ENCODE measurements at places on chromosomes 13 and 19. TPM values are rescaled to one million over a fixed set of nuclear protein-coding genes. Genes with fewer than 3 reads are reported as not detected.
A peak's percentile ranks its signal among the peaks of the same experiment; 100 is the strongest.

KLK3 gene
- not detected for total RNA-seq

DNA sequence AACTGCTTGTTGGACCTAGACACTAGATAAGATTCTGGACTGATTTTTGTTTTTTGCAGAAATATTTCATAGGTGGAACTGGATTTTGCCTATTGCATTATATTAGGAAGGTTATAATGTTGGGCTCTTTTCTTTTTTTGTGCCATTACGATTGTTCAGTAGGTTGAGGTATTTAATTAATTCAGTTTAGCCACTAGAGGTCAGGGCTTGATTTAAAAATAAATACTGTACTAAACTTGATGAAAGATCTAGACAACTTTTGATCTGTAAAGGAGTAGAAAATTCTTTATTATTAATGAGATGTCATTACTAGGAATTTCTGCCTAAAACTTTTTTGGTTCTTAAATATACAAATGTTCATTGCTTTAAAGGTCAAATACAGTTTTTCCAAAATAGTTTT is 15.2 kb upstream of the SUPT20H start:
- no peak overlapping the region for H3K27ac ChIP-seq
- no peaks in the 10 kb centered on the region for H3K36me3 ChIP-seq
- H3K4me3 ChIP-seq, result no peak overlapping the region
- DNase-seq, result no peak
- peaks cover 13% of the 10 kb centered on the region for H3K27me3 ChIP-seq
- no peaks in the 10 kb centered on the region for H3K4me1 ChIP-seq

DNA sequence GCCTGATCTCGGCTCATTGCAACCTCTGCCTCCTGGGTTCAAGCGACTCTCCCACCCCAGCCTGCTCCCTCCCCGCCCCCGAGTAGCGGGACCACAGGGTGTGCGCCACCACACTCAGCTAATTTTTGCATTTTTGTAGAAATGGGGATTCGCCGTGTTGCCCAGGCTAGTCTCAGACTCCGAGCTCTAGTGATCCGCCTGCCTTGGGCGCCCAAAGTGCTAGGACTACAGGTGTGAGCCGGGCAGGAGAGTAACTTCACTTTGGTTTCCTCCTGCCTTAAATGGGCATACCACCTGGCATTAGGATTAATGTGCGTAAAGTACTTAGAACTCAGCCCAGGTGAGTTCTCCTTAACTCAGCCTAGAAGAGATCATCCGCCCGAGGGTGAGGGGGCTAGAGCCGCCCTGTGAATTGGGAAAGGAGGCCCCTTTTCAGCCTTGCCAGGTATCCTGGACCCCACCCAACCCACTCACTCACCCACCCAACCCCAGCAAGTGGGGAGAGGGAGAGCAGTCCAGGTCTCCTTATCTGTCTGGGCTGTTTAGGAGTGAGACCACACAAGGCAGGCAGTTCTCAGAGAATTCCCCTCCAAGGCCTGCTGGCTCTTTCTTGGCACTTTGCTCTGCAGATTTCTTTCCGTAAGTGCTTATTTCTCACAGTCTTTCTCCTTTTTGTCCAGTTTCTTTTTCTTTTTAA is 1.2 kb upstream of the ZFP36 start:
- no peaks in the 10 kb centered on the region for H3K27me3 ChIP-seq
- no peak for DNase-seq
- peaks cover 5% of the 10 kb centered on the region for H3K36me3 ChIP-seq
- H3K4me1 ChIP-seq, result peaks cover 39% of the 10 kb centered on the region
- peak overlapping the region; percentile 100 for H3K27ac ChIP-seq

DNA sequence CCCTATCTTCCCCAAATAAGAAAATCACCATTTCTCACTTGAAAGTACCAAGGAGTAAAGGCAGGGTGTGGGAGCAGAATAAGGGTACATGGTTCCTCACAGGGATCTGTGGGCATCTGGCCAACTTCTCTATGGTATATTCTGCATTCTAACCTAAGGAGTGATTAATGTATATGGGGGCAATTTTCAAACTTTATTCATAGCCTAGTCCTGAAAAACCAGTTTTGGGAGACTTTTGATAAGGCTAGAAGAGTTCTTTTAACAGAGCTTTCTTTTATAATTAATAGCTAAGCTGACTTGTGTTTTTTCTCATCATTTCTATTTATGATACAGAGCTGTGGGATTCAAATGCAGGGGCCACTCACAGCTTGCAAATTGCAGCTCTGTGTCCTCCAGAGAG is 852 bp downstream of the SCEL start:
- DNase-seq, result no peak
- H3K4me3 ChIP-seq, result no peak overlapping the region
- H3K27ac ChIP-seq, result no peak overlapping the region
- H3K27me3 ChIP-seq, result no peaks in the 10 kb centered on the region
- no peaks in the 10 kb centered on the region for H3K4me1 ChIP-seq

DNA sequence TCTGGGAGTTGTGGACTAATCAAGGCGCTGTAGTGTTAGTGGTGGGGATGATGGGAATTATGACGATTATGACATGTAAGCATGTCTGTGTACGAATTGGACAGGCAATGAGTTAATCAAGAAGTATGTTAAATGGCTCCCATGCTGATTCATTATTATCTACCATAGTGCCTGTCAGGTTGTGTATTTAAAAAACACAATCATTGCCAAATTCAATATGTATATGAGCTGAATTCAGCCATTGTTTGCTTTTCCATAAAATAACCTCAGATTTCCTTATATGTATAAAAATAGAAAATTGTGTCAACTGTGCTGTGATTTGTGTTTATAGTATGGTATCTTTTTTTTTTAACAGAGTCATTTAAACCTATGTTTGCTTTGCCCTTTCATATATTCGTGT is 37.1 kb downstream of the PCCA start:
- H3K4me3 ChIP-seq, result no peak overlapping the region
- H3K4me1 ChIP-seq, result peaks cover 4% of the 10 kb centered on the region
- no peaks in the 10 kb centered on the region for H3K27me3 ChIP-seq
- peaks cover 3% of the 10 kb centered on the region for H3K36me3 ChIP-seq
- H3K27ac ChIP-seq, result no peak overlapping the region

GRCh38 chr19:48798937-48799336 is 11.9 kb downstream of the BCAT2 start:
- H3K36me3 ChIP-seq, result peaks cover 4% of the 10 kb centered on the region
- peaks cover 14% of the 10 kb centered on the region for H3K4me1 ChIP-seq
- H3K27ac ChIP-seq, result no peak overlapping the region
- no peaks in the 10 kb centered on the region for H3K27me3 ChIP-seq

GRCh38 chr13:49655906-49656305 is 27.6 kb downstream of the ARL11 start:
- H3K27ac ChIP-seq, result no peak overlapping the region
- H3K4me3 ChIP-seq, result no peak overlapping the region
- peaks cover 7% of the 10 kb centered on the region for H3K36me3 ChIP-seq

DNA sequence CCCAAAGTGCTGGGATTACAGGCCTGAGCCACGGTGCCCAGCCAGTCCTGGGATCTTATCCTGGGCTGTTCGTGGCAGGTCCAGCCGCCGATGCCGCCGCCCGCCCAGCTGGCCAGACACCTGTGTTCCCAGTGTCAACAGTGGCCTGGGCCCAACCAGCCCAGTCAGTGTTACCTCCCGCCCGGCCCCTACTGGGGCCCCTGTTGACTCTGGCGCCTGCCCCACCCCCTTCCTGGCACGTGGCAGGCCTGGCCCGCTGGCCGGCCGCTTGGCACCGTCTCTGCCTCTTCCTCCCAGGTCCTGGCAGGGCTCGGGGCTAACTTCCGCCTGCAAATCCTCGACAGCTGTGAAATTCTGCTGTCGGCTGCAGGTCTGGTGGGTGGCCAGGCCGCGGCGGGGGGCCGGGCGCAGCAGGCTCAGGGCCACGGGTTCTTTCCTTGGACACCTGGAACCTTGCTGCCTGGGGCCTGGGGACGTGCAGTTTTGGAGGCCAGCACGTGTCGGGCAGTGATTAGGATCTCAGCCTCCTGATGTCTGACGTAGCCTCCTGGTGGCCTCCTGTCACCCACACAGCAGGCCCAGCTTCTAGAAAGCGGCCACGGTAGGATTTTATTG is 9.1 kb downstream of the ARID3A start:
- H3K27me3 ChIP-seq, result no peaks in the 10 kb centered on the region
- peaks cover 41% of the 10 kb centered on the region for H3K4me1 ChIP-seq
- no peak overlapping the region for H3K4me3 ChIP-seq
- no peak for DNase-seq

DNA sequence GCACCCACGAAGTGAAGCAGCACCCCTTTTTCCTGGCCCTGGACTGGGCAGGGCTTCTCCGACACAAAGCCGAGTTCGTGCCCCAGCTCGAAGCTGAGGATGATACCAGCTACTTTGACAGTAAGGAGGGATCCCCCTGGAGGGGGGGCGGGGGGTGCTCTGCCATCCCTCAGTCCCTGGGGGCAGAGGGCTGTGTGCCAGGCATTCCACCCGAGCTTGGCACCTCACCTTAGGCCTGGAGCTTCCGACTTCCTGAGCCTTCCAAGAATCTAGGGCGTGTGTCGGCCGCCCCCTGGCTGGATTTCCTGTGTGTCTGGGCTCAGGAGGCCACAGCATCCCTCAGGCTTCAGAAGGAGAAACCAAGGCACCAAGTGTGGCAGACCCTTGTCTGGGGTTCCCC is 15.7 kb upstream of the PIK3R2 start:
- H3K36me3 ChIP-seq, result peaks cover 80% of the 10 kb centered on the region
- no peak for DNase-seq
- H3K4me1 ChIP-seq, result no peaks in the 10 kb centered on the region
- no peak overlapping the region for H3K4me3 ChIP-seq
- H3K27me3 ChIP-seq, result no peaks in the 10 kb centered on the region

DNA sequence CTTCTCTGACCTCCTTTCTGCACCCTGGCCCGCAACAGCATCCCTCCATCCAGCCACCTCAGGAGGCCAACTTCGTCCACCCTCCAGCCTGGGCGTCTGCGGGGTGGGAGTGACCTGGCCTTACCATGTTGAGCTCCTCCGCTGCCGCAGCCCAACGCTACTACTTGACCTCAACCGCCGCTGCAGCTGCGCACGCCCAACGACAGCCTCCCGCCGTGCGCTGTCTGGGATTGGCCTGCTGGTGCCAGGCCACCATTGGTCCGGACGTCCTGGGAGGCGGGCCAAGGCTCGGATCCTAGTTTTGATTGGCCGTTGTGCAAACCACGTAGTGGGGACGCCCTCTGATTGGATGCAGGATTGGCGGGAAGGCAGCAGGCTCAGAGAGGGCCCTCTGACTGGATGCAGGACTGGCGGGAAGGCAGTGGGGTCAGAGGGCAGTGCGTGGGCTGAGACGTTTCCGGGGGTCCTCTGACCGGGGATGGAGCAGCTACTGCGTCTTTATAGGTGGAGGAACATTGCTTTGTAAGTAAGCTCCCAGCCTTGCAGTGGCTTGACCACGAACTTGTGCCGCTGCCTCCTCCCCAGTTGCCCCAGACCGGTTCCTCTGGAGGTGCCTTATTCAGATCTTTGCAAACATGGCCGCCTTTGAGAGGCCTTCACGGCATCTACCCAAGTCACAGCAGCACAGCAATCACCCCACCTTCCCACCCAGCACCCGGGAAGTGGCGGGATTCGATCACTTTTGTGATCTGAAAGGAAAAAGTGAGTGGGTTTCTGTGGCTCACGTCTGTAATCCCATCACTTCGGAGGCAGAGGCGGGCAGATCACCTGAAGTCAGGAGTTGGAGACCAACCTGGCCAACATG is at the start of gene TUBA3C:
TSS of gene TUBA3C (minus strand) at position 204 of the 865 bp plus-strand sequence. CDS start at position 127, 77 bp downstream.
- H3K27ac ChIP-seq, result no peak within 1 kb of the TSS
- H3K36me3 ChIP-seq, result no peaks in the 10 kb centered on the region

GRCh38 chr19:2517881-2518601 is 42.1 kb downstream of the GADD45B start:
- no peaks in the 10 kb centered on the region for H3K4me1 ChIP-seq
- DNase-seq, result no peak
- no peak overlapping the region for H3K27ac ChIP-seq
- H3K27me3 ChIP-seq, result no peaks in the 10 kb centered on the region

- DNase-seq, result peak; percentile 81
- H3K4me1 ChIP-seq, result peaks cover 43% of the 10 kb centered on the region
- no peaks in the 10 kb centered on the region for H3K36me3 ChIP-seq
These were observed 37.6 kb upstream of the NANOS3 start for GRCh38 chr19:13839130-13839937.

DNA sequence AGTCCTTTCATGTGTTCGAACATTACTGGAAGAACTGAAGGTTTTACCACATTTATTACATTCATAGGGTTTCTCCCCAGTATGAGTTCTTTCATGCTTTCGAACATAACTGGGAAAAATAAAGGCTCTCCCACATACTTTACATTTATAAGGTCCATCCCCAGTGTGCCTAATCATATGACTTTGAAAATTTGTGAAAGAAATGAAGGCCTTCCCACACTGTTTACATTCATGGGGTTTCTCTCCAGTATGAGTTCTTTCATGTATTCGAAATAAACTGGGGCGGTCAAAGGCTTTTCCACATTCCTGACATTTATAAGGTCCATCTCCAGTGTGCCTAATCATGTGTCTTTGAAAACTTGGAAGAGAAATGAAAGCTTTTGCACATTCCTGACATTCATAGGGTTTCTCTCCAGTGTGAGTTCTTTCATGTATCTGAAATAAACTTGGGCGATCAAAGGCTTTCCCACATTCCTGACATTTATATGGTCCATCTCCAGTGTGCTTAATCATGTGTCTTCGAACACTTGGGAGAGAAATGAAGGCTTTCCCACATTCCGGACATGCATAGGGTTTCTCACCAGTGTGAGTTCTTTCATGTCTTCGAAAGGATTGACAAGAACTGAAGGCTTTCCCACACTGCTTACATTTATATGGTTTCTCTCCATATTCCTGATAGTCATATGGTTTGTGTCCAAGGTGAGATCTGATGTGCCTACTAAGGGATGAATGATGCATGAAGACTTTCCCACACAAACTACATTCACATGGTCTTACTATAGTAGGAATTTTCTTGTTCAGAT is 24.0 kb downstream of the ZNF564 start:
- H3K27ac ChIP-seq, result no peak overlapping the region
- DNase-seq, result no peak
- H3K27me3 ChIP-seq, result no peaks in the 10 kb centered on the region
- no peaks in the 10 kb centered on the region for H3K4me1 ChIP-seq
- peaks cover 11% of the 10 kb centered on the region for H3K36me3 ChIP-seq

DNA sequence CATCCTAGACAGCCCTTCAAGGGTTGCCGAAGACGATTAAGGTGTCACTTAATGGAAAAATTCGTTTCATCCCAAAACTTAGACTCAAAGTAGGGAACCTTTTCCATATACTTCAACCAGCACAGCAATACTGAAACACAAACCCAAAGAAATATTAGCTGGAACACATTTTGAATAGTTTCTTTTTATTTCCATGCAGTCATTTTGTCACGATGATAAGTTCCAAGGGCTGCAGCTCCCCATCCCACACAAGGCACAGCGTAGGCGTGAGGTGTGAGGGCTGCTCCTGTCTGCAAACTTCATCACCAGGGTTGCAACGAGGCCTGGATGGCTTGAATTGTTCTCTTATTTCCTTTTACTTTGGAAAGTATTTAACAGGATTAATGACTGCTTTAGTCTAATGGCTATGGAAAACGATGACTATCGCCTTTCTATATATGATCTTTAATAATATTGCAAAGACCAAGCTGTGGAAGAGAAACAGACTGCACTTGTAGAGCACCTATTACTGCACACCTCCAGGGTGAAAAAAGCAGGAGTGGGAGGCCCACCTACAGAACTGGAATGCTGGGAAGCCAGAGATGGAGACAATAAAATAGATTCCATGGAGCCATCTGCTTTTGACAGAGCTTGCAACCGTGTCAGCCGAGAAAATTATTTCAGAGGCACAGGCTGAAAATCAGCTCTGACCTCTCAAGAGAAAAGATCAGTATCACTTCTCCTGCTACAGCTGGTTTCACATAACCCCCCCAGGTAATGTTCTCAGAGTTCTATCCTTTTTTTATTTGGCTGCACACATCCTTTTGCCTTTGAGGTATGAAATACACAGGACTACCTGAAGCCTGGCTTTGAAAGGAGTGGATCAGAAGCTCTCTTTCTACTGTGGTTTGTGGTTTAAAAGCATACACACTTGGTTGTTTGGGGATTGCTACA is 274.5 kb upstream of the NBEA start:
- H3K27me3 ChIP-seq, result no peaks in the 10 kb centered on the region
- no peak overlapping the region for H3K27ac ChIP-seq
- DNase-seq, result no peak
- no peaks in the 10 kb centered on the region for H3K4me1 ChIP-seq
- no peaks in the 10 kb centered on the region for H3K36me3 ChIP-seq
- H3K4me3 ChIP-seq, result no peak overlapping the region

Data from T-cell (primary cell).